Prostate gland (tissue), 2 donors: ENCODE measurements at places on chromosomes 3 and 15.

- no peak for DNase-seq
Observed at GRCh38 chr15:37019479-37020433, 80.6 kb downstream of the MEIS2 start.

DNA sequence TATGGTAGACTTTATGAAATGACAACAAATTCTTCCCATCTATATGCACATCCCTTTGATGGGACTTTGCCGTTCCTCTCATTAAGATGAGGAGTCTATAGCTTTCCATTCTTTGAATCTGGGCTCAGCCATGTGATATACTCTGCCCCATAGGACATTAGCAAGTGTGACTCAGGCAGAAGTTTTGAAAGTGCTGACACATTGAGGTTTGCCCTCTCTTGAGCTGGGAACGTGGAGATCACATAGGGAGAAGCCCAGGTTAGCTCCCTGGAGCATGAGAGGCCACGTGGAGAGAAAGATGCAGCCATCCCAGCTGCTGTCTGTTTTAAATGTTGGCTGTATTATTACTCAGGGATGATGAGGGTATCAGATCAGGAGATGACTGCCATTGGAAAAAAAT is 67.7 kb upstream of the OXTR start:
- DNase-seq: no peak

DNA sequence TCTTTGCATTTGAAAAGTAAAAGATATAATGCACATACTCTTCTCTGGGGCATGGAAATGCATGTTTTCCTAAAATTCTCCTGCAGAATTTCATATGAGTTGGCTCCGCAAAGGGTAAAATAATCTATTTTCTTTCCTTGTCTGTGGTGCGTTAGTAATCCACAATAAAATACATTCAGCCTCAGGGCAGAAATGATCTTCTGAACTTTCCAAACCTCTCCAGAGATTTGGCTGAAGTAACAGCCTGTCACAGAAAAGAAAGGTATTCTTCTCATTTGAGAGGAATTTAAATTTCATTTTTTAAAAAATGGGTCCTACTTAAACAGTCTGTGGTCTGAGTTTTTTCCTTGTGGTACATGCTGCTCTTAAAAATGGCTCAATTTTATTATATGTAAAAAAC is 182.7 kb upstream of the DCBLD2 start:
- DNase-seq: no peak

GRCh38 chr3:37680401-37680800 is 181.3 kb upstream of the CTDSPL start:
- no peak for DNase-seq

DNA sequence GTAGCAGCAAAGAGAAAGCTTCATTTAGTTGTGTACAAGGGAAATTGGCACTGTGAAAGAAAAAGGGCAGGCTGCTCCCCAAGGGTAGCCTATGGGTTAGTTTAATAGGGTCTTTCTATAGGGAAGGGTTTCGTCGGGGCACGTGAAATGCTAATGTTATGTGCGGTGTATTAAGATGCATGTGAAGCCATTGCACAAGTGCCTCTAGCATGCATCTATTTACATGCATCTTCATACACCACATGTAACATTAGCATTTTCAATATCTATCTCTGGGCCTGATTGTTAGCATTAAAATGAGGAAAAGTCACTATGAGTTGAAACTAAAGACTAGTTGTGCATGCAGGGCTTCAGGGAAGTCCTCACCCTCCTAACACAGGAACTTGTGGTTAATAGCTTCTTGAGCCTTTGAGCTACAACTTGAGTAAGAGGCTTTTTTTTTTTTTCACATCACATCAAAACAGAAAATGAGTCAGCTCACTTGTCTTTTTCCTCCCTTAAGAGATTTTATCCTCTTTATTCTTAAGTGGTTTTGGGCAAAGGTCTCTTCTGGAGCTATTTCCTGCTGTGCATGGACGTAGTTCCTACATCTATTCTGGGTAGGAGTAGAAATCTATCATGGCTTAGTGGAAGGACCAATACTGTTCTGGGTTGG is 613.4 kb downstream of the ZPLD1 start:
- DNase-seq: no peak

- no peak for DNase-seq
Observed at GRCh38 chr3:50533316-50533715, 29.9 kb upstream of the CACNA2D2 start.

DNA sequence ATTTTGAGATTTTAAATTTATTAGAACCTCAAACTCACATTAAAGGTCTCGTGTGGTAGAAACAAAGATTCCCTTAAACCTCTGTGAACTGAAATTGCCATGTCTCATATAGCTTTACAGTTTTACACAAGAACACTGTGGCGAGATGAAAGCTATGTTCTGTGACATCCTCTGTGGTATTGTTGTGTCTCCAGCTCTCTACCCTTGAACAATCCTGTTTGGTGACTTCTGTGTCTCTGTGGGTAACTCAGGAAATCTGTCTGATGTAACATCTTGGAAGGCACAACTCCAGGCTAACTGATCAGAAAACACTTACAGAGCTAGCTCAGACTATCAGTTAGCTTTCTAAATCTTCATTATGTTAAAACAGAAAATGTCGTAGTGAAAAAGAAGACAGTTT is 318.8 kb upstream of the GBE1 start:
- DNase-seq: no peak

DNA sequence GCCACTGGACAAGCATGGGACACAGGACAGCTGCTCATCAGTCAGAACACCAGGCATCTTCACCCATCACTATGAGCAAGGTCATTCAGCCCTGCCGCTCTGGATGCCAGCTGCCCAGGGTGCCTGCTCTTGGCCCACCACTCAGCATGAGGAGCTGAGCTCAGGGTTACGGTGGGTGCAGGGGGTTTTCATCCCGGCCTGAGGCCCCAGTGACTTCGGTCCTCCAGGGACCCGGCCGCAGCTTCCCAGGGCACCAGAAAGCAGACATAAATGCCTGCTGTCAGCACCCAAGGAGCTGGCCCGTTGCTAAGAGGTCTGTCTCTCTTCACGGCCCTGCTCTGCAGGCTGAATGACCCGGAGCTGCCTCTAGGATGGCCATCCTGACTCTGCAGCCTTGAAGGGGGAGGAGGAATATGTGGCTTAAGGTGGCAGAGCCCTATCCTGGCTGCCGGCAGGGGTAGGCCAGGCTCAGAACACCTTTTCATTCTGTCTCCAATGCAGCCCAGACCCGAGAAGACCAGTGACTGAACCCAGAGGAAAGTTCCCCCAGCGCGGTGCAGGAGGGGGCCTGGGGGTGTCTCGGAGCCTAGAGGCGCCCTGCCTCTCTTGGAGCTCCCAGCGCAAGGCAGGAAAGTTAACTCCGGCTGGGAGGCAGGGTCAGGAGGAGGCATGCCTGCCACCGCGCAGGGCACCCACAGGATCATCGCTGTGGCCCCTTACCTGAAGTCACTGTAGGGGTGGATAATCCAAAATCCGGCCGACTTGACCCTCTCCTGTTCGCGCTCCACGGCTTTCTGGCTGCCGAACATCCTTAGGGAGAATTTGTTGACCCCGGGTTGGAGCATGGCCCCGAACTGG is 1.8 kb downstream of the HCN4 start:
- no peak for DNase-seq

DNA sequence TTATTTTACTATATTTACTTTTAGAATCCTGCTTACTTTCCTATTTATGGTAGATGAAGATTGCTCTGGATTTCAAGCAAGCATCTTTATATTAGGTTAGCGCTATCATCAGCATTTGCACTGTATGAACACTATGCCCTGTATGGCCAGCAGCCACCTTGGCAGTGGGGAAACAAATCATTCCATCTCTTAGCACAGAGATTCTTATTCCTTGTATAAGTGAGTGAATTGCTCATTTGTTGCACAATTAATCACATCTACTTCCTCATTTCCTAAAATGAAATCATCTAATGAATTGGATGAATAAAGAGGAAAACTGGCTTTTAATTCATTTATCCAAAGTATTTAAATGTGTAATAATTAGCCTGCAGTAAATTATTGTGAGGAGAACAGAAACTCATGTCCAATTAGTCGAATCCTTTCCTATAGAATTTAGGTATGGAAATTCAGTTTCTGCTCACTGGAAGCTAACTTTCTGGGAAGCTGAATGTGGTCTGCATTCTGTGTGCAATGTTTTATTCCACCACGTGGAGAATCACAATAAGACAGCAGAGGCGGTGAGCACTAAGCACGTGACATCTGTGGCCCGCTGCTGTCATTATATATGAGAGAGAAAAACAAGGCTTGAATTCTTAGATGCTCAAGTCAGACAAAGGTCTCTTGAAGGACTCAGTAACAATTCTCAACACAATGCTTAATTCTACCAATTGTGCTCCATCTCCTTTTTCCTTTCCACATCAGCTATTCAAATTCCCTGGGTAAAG is 93.4 kb downstream of the PEX5L start:
- no peak for DNase-seq

- DNase-seq: no peak
Observed at GRCh38 chr15:68586274-68586961, 7.6 kb downstream of the CORO2B start.

DNA sequence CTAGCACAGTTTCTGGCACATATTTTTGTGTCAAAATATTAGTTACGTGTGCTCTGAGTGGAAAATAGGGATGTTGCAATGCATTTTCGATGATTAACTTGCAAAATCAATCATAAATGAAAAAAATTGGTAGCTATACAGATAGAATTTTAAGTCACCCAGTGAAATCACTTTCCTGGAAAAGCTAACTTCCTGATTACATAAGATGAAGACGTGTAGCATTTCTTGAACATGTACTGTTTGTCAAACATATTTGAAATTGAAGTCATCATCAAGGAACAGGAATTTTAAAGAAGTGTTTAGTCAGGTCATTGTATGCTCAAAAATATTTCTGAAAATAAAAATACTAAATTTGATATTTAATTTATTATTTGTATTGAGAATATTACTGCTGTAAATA is 977.7 kb downstream of the PLOD2 start:
- DNase-seq: no peak

DNA sequence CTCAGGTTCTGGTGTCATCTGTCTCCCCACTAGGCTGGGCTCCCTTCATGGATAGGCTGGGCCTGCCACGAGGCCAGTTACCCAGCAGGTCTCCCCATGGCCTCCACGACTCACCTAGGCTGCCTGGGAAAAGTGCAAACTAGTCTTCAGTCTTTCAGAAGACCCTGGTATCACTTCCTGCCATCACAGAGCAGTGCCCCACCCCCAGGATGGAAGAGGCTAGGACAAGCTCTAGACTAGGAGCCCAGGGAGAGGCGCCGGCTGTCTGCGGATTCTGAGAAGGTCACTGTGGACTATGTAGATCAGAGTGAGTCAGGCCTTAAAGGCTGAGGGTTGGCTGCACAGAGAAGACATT is 63.7 kb downstream of the CORO2B start:
- DNase-seq: no peak

DNA sequence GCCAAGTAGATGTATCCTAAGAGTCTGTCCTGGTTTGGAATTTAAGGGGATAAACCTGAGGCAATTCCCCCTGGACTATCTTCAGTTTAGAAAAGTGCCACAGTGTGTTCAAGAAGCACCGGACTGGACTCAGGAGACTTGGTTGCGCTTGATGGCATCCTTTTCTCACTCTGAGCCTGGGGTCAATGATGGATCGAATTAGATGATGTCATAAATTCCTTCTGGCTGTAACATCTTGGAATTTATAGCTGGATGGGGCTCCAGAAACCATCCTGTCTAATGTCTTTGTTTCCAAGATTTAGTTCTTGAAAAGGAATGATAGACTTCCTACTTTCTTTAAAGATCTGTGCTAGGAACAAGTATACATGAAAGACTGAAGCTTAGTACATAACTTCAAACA is 280.6 kb downstream of the LPP start:
- no peak for DNase-seq

GRCh38 chr3:16697443-16698147 is 92.4 kb upstream of the DAZL start:
- DNase-seq: no peak

DNA sequence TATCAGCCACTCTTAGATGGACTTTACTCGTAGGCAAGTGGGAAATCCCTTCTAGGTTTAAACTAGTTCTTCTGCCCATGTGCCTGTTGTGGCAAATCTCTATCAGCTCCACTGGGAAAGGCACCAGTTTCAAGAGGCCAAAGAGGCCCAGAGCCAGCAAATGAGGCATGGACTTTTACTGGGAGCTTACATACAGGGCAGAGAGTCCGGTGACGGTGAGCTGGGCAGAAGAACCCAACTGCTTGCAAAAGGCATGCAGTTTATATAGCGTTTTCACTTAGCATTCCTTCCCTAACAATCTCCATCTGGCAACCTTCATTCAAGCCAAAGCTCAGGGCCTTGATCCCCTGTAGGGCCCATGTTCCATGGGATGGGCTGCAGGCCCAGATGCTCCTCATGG is 93.0 kb upstream of the C3orf80 start:
- DNase-seq: no peak

DNA sequence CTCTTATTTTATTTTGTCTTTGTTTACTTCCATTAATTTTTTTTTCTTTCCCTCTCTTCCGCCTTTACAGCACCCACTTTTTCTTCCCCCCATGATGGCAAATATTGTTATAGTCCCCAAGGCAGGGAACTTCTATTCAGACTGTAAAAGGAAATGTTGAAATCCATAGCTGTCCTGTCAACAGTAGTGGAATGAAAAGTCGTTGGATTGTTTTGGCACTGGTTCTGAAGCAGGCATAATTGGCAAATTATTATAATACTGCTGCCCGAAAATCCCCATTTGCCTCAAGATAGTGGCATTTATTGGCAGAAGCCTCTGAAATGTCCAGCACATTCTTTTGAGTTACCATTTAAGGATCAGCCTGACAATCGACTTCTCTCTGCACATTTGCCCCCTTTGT is 150.6 kb downstream of the TPRG1 start:
- DNase-seq: peak; percentile 24

DNA sequence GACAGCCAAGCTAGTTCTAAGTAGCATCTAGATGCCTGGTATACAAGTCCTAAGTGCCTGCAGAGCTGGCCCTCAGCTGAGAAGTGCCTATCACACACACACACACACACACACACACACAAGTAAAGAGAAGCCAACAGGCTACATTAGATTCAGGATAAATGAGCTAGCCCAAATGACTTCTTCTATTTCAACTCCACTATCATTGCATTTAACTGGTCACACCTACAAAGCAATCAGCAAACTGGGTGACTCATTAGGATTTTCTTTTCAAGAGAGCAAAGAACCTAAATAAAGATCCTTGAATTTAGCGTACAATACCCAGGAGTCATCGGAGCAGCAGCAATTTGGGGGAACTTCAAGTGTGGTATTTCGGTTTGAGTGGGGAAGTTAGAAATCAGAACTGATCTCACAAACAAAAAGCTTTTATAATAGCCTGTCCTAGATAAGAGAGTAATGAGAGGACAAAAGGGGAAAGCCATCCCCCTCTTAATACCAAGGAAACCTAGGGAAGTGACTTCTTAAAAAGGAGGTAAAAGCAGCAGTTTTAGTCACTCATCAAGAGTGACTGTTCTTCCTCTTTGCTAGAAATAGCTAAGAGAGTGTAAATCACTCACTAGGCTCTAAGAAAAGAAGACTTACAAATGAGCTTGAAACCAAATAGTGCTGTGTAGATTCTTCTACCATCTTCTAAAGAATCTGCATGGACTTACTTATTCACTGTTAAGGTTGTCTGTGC is 112.7 kb downstream of the TNIK start:
- no peak for DNase-seq
